Pons (tissue), 1 donor: ENCODE measurements at places on chromosomes 2 and 18.

GRCh38 chr2:239337122-239337876 lies 63.5 kb downstream of the HDAC4 start:
- DNase-seq: peak; percentile 73

- DNase-seq: no peak
These were observed 55.1 kb downstream of the FAM117B start for GRCh38 chr2:202689898-202690297.

DNA sequence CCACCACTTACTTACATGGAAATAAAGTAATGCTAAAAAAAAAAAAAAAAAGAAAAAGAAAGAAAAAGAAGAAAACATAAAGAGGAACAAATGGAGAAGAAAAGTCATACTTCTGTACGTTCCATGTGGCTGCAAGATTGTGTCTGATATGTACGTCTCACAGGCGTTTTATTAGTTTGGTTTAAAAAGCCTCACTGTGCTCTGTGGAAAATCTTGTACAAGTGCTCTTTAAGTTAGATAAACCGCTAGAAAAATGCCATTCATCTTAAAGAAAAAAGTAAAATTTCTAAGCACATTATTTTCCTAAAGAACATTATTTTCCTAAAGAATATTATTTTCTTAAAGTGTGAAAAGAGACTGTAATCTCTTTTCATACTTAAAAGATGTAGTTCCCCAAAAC lies 165.1 kb downstream of the ZNF521 start:
- no peak for DNase-seq

DNA sequence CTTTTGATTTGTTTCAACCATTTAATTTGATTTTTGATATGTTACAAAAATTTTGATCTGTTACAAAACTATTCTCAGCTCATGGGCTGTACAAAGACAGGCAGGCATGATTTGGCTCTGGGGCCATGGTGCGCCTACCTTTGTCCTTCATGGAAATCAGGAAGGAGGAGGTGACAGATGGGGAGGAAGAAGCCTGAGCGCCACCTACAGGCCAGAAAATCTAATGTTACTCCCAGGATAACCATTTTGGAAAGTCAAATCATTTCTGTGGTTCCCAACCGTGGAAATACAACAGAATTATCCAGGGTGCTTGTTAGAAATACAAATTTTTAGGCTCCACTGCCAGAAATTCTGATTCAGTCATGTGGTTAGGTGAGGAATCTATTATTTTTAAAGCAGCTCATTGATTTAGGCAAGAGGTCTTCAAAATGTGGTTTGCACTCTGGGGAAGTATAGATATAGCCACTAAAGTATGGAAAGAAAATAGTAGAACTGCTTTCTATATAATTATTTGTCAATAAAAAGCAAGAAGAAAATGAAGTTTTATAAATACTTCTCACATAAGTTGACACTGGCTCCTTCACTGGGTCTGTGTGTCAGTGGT lies 93.9 kb downstream of the EVA1A start:
- no peak for DNase-seq

GRCh38 chr2:102520009-102520408 lies 47.0 kb downstream of the SLC9A4 start:
- peak; percentile 19 for DNase-seq

DNA sequence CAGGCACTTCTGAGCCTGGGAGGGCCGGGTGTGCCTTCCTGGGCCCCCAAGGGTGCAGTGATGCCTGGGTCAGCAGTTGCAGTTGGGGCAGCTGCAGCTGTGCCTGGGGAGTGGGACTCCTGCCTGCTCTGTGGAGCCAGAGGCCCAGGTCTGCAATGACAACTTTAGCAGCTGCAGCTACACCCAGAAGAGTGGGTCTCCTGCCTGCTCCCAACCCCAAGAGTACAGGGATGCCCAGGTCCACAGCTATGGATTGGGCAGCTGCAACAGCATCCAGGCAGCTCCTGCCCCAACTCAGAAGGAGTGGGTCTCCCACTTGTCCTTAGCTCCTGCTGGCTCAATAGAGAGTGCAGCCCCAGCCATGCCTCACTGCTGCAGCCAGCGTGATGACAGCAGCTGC lies 73.0 kb upstream of the ST3GAL5 start:
- DNase-seq: no peak

DNA sequence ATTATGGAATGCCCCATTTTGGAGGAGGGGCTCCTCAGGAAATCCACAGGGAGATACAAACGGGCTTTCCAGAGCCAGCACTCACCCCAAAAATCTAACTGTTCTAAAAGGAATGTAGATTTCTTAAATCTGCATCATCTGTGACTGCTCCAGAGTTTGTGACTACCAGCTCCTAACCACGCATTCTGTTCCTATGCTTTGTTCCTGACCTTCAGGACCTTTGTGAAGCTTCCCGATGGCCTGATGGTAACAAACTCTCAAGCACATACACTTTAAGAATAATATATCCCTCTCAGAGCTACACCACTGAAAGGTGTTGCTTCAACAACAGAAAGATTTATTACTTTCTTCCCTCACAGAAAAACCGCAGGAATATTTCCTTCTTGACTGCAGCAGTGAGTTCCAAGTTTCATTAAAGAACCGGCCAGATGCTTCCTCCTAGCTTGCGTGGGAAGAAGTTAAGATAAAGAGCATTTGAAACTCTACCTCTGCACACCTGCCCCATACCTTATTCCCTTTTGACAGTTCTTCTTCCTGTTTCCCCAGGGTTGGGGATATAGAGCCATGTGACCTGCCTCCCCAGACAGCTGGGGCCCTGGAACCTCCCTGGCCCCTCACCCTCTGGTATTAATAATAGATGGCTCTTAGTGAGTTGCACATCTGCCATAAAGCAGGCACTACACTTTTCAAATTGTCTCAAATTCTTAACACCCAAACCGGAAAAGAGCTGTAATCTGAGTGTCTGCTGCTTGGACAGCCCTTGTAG lies 40.2 kb upstream of the EML4 start:
- DNase-seq: peak; percentile 21

- no peak for DNase-seq
These were observed 3.0 kb downstream of the INHBB start for GRCh38 chr2:120348737-120349439.

- peak; percentile 96 for DNase-seq
These were observed 1.8 kb downstream of the PKP4 start for GRCh38 chr2:158458617-158458920.

DNA sequence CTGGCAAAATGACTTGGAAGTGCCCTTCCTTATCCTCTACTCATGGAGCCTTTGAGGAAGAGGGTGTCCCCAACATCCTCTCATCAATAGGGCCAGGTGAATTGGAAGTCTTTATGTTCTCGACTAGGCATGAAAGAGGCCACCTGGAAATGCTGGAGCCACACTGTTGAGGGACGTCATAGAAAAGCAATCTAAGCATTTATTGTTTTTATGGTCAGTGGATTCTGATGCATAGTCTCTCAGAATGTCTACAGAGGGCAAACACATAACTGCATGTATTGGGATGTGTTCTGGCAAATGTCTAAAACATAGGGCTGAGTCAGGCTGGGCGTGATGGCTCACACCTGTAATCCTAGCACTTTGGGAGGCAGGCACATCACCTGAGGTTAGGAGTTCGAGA lies 246.6 kb upstream of the SP5 start:
- DNase-seq: no peak

DNA sequence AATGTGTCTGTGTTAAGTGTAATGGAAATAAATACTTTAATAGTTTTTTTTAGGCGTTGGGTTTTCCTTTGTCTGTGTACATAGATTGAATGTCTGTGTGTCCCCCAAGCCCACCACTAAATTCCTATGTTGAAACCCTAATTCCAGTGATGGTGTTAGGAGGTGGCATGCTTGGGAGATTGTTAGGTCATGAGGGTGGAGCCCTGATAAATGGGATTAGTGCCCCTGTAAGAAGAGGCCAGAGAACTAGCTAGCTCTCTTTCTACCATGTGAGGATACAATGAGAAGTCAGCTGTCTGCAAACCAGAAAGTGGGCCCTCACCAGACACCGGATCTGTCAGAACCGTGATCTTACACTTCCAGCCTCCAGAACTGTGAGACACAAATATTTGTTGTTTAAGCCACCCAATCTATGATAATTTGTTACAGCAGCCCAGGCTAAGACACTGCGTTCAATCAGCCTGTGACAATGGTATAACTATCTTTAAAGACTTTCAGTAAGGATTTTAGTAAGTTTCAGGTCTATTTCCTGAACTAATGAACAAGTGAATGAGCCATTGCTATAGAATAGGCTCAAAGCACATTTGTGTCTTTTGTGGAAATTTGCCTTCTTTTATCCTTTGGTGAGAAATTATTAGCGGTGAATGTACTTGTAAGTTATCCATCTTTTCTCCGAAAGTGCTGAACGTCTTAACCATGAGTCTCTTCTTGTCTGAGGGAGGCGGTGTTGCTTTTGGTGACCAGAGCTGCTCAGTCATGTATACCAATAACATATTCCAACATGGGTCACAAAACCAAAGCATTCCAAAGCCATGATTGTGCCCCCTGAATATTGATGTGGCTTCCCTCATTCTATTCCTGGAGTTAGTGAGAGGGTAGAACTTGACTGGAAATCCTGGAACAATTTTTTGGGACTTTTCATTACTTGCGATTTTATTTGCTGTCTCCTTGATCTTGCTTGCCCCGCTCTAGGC lies 29.6 kb upstream of the IL1R1 start:
- no peak for DNase-seq

DNA sequence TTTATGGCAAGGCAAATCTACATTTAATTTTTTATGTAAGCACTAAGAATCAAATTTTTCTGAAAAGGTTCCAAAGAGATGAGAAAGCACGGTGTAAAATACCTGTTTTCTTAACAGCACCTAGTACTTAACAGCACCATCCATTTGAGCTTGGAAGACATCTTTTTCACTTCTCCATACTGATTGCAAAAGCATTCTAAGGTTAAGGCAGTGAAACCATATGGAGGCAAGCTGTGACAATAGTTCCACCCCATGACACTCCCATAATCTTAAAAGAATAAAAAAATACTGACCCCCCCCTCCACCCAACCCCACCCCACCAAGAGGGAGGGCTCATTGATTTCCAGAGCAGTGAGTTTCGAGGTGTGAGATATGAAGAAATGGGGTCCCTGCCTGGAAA lies 60.6 kb downstream of the ZCCHC2 start:
- no peak for DNase-seq

GRCh38 chr2:6341588-6342129 lies 524.0 kb downstream of the CMPK2 start:
- DNase-seq: no peak

DNA sequence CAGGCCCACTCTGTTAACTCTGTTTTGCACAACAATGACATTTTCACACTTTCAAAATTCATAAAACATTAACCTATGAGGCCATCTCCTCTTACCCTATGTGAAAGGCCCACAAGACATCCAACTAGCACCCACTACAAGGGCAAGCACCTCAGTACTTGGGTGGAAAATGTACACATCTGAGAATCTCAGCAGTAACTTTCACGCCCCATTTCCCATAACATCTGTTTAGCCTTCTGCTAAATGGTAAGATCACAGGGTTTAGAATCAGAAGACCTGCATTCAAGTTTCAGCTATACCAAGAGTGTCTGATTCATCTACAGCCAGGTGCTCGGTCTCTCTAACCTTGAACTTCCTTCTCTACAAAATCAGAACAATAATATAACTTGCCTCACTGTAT lies 89.2 kb downstream of the SP100 start:
- peak; percentile 17 for DNase-seq

GRCh38 chr2:62112179-62112578 lies 83.7 kb upstream of the B3GNT2 start:
- peak; percentile 25 for DNase-seq

DNA sequence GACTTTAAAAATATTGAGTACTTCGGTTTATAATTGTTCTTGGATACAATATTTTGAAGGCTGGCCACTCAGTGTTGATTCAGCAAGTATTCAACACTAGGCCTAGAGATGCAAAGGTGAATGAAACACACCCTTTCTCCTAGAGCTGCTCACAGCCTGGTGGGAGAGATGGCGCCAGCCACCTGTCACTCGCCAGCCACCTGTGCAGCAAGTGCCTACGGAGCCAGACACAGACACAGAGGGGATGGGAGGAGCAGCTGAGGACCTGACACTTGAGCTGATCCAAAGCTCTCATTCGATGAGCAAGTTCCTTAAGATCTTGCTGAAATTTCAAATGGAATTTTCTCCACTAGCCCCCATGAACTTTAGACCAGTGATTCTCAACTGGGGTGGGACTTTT lies 151.1 kb upstream of the RIOK3 start:
- no peak for DNase-seq
